ENCODE measurements at places on chromosomes 7 and 10.

GRCh38 chr7:142606081-142606480 lies 143.2 kb upstream of the PRSS1 start:
- DNase-seq = no peak

GRCh38 chr7:42283553-42283952 lies 46.5 kb upstream of the GLI3 start:
- no peak for DNase-seq

DNA sequence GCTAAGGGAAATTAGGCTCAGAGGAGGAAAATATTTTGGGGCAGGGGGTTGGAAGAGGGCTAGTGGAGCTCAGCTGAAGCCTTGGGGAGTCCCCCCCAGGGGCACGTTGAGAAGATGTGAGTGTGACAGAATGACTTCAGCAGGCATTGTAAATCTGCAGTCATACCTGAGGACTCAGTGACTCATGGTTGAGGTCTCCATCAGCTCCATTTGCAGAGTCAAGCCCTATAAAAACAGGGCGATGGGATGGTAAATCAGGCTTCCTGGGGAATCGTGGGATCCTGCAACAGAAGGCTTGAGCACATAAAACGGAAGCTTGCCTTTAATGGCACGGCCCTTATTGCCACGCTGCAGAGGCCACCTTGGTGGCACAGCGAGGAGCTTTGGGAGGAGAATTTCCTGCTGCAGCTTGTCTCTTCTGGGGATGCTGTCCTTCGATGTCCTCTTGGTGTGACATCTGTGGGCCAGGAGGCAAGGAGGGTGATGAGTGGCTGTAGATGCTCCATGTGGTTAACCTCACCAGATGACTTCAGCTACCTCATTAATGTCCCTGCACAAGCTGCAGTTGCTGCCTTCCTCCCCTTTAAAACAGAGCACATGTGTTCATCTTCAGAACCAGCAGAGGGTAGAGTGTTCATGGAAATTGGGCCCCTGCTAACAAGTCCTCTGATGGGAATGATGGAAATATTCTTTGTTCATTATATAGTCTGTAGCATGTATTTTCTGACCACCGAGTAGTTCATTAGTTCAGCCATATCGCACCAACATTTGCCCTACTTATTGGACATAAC lies 285.9 kb downstream of the LRMDA start:
- no peak for DNase-seq

DNA sequence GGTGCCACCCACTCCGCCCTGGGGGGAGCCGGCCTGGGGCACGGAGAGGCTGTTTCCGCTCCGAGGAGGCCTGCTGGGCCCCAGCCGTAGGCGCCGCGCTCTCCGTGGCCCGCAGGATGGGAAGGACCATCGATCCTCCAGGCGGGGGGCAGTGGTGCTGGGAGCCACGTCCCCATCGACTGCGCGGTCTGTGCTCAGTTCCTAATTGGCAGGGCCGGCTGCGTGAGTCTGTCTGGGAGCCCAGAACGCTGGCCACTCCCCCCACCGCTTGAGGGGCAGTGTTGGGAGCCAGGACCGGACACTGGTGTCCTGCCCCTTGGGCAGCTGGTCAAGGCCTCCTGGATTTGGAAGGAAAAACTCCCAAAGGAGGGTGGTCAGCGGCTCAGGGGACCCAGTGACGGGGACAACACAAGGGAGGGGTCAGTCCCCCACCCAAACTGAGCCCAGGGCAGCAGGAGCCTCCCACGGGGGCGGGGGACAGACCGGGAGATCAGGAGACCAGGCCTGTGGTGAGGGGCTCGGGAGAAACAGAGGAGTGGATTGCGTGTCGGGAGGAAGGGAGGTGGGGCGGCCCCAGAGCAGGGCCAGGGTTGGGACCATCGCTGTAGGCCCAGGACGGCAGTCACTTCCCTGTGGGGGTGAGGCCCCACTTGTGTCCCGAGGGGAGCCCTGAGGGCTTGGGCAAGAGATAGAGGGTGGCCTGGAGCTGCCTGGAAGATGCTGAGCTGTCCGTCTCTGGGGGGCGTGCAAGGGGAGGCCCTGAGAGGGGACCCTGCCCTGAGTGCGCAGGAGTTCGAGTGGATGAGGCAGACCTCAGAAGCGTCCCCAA lies 89.0 kb downstream of the UNCX start:
- DNase-seq = no peak

- no peak for DNase-seq
Observed at GRCh38 chr7:11206177-11206899, 232.7 kb downstream of the PHF14 start.

- DNase-seq = no peak
Observed at GRCh38 chr10:383519-383918, 248.3 kb downstream of the ZMYND11 start.

GRCh38 chr7:69256634-69257081 lies 341.6 kb upstream of the AUTS2 start:
- no peak for DNase-seq

- no peak for DNase-seq
Observed at GRCh38 chr7:151014950-151015349, 9.3 kb downstream of the ATG9B start.

DNA sequence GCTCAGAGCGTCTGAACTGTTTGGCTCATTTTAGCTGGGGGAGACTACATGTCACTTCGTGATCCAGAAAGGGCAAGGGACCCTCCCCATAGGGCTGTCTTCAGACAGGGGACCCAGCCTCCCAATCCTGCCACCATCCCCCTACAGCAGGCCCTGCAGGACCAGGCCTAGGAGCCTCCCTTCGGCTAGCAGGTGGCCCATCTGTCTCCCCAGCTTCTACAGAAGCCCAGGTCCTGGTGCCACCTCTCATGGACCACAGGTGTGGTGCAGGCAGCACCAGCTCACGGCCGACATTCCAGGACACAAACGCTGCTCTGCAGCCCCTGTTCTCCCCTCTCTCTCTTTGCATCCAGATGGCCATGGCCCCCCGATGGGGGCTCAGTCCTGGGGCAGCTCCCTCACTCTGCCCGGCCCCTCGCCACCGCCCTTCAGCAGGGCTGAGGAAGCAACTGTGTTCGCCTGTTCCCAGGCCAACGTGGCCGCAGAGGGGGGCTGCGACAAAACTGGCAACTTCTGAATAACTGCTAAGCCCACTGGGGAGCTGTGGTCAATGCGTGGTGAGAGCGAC lies 10.3 kb downstream of the TECPR1 start:
- DNase-seq = no peak

GRCh38 chr10:43040482-43041256 lies 36.2 kb upstream of the RET start:
- DNase-seq = no peak
